MCF 10A (cell line): ENCODE measurements at places on chromosomes 5 and 9.

GRCh38 chr9:114643001-114643400 lies 14.6 kb downstream of the TEX53 start:
- DNase-seq = no peak
- H3K27ac ChIP-seq = no peak overlapping the region
- no peaks in the 10 kb centered on the region for H3K4me1 ChIP-seq
- peaks cover 36% of the 10 kb centered on the region for H3K36me3 ChIP-seq
- H3K27me3 ChIP-seq = no peaks in the 10 kb centered on the region

DNA sequence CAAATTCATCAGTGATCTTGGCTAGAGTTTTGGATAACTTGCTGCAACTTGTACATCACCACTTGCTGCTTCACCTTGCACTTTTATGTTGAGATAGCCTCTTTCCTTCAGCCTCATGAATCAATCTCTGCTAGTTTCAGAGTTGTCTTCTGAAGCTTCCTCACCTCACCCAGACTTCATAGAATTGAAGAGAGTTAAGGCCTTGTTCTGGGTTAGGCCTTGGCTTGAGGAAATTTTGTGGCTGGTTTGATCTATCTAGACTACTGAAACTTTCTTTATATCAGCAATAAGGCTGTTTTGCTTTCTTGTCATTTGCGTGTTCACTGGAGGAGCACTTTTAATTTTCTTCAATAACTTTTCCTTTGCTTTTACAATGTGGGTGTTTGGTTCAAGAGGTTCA lies 12.8 kb downstream of the FER start:
- no peak overlapping the region for H3K27ac ChIP-seq
- H3K27me3 ChIP-seq = no peaks in the 10 kb centered on the region
- H3K36me3 ChIP-seq = peaks cover 11% of the 10 kb centered on the region
- no peak for DNase-seq
- no peak overlapping the region for H3K4me3 ChIP-seq

DNA sequence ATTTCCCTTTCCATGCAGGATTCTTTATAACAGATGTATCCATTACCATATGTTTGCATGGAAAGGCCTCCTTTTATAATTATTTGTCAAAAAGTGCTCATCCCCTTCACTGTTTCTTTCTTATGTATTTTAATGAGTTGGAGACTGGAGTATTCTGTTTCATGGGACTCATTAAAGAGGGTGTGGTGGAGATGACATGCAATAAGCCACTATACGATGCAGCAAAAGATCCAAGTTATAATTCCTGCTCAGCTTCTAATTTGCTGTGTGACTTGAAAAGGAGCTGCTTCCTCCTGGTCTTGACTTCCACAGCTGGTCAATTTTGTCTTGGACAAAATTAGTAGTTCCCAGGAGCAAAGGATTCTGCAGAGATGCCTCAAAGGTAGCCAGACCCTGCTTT lies 13.9 kb downstream of the SGCD start:
- H3K4me1 ChIP-seq = no peaks in the 10 kb centered on the region
- no peaks in the 10 kb centered on the region for H3K27me3 ChIP-seq
- no peak overlapping the region for H3K4me3 ChIP-seq

DNA sequence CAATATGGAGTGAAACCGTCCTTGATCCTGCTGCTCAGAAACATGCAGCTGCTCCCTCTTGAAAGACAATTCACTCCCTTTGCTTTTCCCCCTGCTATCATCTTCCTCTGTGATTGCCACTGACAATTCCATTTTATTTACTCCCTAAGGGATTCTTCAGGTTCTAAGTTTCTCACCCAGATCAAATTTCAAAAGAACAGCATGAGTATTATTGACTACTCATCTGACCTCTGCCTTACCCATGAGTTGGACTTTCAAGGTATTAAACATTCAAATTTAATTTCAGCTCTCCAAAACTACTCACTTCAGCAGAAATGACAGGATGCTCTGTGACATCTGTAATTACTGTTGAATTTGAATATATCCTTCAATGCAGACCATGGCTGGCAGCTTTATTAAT lies 236.5 kb upstream of the HAPLN1 start:
- no peak for DNase-seq
- H3K4me3 ChIP-seq = no peak overlapping the region
- no peaks in the 10 kb centered on the region for H3K36me3 ChIP-seq
- no peak overlapping the region for H3K27ac ChIP-seq
- H3K27me3 ChIP-seq = peaks cover 63% of the 10 kb centered on the region

GRCh38 chr9:82991671-82992070 lies 71.3 kb downstream of the RASEF start:
- no peaks in the 10 kb centered on the region for H3K27me3 ChIP-seq
- H3K36me3 ChIP-seq = peaks cover 25% of the 10 kb centered on the region
- no peaks in the 10 kb centered on the region for H3K4me1 ChIP-seq
- no peak overlapping the region for H3K4me3 ChIP-seq
- no peak overlapping the region for H3K27ac ChIP-seq
- no peak for DNase-seq
